ENCODE measurements at places on chromosomes 7 and 10. TPM values are rescaled to one million over a fixed set of nuclear protein-coding genes. Genes with fewer than 3 reads are reported as not detected.
A peak's percentile ranks its signal among the peaks of the same experiment; 100 is the strongest.

GRCh38 chr10:86366033-86366901 lies at the start of gene GRID1:
Gene GRID1, minus strand, starts transcription at chr10:86366795.
- no peak for DNase-seq

DNA sequence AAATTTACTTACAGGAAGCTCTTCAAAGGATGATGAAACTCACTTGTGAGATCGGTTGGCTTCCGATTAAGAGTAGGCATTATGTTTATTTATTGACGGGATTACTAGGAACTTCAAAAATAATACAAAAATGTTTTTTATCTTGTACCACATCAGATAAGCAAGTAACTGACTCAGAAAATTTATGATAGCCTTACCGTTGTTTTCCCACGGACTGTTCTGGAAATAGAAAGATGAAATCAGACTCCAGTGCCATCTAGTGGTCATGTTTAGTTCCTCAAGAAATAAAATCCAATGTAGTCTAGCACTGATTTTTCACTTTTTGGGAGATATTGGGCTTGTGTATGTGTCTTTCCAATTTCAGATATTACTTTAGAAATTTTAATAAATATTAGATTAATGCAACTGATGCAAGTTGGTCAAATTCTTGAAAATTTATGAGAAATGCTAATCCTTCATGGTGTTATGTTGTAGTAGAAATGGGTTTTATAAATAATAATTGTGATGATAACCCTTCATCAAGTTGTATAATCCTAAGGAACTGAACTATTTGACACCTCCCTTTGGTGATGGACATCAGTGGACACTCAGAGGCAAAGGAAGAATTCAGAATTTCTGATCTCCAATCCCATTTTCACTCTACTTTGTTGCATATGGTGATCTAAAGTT lies 168.8 kb downstream of the TMEM26 start:
- no peak for DNase-seq

- no peak for DNase-seq
These were observed 17.4 kb upstream of the HPS1 start for GRCh38 chr10:98463976-98464754.

DNA sequence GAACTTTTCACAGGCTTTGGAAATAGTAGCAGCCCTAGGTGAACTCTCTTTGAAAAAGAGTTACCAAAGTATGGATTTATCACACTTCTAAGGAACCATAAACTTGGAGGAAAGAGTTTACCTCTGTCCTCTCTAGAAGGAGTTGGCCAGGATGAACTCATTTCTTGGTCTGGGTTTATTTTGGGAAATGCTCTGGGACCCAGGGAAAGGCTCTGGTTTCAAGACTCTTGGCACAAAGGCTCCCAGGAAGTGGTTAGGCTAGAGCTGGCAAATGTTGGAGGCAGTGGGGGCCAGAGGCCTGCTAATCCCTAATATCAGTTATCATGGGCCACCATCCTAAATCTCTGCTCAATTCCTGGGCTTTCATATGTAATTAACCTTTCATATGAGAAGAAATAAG lies 36.3 kb upstream of the CDK6 start:
- DNase-seq = no peak

DNA sequence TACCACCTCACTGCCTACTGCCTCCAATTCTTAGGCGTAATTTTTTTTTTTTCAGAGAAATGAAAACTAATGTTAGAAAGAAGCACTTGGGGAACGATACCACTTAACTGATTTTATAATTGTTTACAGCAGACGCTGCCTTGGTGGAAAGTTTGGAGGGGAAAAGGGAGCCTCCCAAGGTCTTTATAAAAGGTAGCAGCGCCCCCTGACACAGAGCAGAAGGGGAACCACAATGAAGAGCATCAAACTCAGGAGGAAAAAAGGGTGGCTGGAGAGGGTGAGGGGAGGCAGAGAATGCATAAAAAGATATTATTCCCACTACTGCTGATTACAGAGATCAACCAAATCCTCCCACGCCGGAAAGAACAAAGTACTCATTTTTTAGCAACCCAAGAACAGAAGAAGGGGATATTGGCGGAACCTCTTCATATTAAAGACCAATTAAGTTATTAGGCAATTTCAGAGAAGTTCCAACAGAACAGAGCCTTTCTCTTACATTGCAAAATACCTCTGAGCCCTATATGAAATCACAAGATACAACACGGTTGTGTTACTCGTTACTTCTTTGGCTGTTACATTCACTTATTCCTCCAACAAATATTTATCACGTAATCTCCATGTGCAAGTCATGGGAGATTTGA lies 135.8 kb downstream of the TEX36 start:
- no peak for DNase-seq

GRCh38 chr7:88866265-88866863 lies 70.8 kb upstream of the TEX47 start:
- DNase-seq = no peak

- no peak for DNase-seq
These were observed 41.1 kb downstream of the NKX6-2 start for GRCh38 chr10:132744839-132745238.

DNA sequence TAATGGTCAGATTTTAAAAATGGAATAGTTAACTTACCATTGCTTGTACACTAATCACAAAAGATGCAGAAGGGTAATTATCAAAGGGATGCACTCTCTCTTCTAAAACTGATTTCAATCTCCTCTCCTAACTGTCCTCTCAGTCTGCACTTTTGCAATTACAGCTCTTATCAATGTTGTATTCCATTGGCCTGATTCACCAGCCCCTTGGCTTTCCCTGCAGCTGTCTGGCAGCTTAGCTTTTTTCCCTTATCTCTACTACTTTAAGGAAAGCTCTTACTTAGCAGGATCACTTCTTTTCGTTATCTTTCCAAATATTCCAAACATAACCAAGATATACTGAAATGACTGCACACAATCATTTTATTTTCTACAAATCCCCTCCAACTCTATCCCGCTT lies 448.8 kb downstream of the GRM8 start:
- DNase-seq = no peak

DNA sequence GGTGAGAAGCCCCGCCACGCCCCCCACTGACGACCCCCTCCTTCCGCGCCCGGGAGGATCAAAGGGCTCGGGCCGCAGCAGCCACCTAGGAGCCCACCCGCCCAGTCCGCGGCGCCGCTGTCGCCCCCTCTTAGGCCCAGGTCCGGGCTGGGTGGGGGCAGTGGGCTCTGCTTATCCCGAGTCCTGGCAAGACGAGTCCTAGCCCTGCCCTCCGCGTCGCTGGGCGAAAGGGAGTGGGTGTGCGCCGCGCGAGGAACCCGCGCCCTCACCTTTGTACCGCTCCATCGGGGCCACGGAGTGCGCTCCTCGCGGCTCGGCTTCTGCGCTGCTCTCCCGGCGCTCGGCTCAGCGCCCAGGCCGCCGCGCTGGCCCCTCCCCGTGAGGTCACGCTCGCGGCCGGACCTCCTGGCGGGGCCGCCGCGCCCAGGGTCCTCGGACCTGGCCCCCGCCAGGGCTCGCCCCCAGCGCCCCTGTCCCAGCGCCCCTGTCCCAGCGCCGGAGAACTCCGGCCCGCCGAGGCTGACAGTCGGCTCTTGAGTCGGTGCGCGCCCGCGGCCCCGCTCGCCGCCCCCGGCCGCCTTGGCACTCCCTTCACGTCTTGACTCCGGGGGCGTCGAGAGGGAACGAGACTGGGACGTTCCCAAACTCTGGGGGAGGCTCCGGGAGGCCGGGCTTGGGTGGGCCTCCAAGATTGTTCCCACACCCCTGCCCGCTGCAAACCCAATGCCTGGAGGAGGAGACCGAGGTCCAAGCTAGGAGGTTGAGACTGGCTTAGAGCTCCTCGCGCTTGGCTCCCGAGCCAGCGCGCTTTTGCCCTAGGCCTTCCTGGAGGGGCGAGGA lies at the start of gene AFAP1L2:
Gene AFAP1L2 (minus strand): TSS at position 332 of the 840 bp plus-strand sequence. CDS start 47 bp downstream, at position 285.
- no peak for DNase-seq

- no peak for DNase-seq
These were observed 6.6 kb downstream of the AIFM2 start for GRCh38 chr10:70125918-70126552.

DNA sequence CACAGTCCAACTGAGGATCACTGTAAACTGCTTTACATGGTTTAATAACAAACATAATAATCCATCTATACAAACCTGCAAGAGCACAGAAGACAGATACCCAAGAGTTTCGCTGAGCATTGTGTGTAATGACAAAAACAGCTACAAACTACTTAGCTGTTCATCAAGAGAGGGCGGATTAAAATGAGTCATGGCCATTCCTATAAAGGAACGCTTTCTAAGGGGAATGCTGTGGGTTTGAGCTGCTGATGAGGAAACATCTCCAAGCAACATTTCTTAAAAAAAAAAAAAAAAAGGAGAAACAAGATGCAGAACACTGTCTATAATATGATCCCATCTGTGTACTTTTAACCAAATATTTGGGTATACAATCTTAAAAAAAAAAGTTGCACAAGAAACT lies 33.8 kb downstream of the VOPP1 start:
- DNase-seq = peak; percentile 67

DNA sequence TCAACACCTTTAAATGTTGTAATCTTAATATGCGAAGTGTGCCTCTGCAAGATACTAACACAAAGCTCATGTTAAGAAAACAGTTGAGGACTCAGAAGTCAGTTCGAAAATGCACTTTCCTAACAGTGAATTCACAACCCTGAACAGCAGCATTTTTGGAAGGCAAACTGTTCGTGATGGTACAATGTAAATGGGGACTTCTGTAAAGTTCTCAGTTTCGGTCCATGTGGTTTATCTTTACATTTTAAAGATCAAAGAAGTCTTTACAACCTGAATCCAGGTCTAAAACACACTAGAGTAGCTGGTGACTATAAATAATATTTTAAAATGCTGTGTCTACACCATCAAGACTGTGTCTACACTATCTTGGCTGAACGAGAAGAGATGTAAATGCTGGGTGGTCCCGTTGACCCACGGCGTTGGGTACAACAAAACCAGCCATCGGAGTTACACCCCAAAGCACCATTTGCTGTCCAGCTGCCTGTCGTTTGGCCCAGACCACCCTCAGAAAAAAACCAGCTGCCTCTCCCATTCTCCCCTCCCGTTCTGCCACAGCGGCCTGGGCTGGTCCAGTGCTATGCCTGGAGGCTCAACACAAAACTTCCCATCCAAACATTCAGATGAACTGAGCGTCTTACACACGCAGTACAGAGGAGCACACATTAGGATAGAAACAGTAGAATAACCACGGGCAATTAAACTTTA lies 42.9 kb downstream of the MKI67 start:
- DNase-seq = no peak

DNA sequence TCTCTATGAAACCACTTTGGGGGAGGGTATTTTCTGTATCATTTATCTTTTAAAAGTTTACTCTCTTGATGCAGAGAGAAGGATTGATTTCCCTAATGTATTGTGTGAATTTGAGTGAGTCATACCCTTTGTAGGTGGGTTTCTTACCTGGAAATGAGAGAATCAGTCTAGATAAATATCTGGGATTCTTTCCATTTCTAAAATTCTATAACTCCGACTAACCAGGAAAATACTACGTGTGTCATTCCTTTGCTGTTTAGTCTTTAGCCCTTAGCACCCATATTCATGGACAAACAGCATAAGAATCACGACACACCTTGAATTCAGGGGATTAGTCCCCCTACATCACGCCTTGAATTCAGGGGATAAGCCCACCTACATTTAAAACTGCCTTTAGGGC lies 139.1 kb downstream of the GATA3 start:
- peak; percentile 9 for DNase-seq

GRCh38 chr10:78892338-78893176 lies 176.2 kb upstream of the ZMIZ1 start:
- no peak for DNase-seq

DNA sequence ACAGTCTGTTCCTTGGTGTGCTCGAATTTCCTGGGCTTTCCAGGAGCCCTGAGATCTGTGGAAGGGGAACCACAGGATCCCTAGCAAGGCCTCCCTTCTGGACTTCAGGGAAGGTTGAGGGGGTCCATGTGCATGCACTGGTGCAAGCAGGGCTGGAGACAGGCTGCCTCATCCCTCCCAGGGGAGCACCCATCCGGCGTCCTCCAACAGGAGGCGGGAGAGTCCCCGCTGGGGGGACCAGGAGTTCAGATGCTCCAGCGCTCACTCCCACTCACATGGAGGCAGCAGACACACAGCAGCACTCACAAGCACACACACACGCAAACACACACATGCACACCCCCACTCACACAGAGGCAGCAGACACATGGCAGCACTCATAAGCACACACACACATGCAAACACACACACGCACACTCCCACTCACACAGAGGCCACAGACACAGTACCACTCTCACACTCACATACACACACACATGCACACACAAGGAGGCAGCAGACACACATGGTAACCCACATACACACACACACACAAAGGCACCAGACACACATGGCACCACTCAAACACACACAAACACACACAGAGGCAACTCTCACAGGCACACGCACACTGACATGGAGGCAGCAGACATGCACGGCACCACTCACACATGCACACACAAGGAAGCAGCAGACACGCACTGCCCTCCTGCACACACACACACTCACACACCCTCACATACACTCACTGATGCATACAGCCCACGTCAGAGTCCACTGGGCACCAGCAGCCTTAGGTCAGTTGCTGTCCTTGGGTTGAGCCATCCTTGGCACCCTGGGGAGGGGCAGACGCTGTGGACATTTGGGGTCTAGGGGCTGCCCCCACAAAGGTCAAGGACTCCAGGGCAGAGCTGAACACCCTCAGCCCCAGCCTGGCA lies 247.0 kb upstream of the PPP2R2D start:
- DNase-seq = no peak

GRCh38 chr7:148191391-148192065 lies 399.0 kb upstream of the C7orf33 start:
- DNase-seq = no peak

- DNase-seq = no peak
These were observed 177.7 kb downstream of the KCNMA1 start for GRCh38 chr10:77459905-77460304.

DNA sequence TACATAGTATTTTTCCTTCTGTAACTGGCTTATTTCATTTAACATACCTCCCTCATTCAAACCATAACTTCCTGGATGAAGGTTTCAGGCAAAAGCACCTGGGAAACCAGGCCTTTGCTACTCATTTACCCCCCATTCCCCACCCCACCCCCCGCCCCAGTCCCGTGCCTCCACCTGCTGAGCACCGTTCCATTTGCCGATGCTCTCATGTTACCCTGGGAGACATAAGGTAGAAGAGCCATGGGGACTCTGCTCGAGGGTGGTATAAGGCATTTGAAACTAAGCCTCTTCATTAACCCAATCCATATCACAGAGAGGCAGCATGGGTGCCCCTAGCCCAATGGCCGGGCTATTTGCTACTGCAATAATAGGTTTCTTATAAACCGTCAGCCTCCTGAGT lies 22.2 kb upstream of the MCM10 start:
- no peak for DNase-seq

ITGA8 gene
- total RNA-seq = 0.13 TPM

BICC1 gene
- total RNA-seq = 64.6 TPM

DNAJC30 gene
- total RNA-seq = 4.4 TPM

EPHA1 gene
- 27.5 TPM for total RNA-seq

ZMIZ1 gene
- 73.9 TPM for total RNA-seq

FAM24A gene
- not detected for total RNA-seq

SERPINE1 gene
- 229 TPM for total RNA-seq

SPDYE16 gene
- total RNA-seq = not detected

GPR37 gene
- total RNA-seq = 2.7 TPM

CLDN4 gene
- total RNA-seq = 892 TPM

MOSPD3 gene
- total RNA-seq = 14.5 TPM

BMPER gene
- 0.14 TPM for total RNA-seq

All from kidney epithelial cell (primary cell).